ENCODE measurements at places on chromosomes 1 and 21.
A peak's percentile ranks its signal among the peaks of the same experiment; 100 is the strongest.

GRCh38 chr1:23422241-23422877 lies 2.2 kb downstream of the TCEA3 start:
- DNase-seq: peak; percentile 42

GRCh38 chr21:34511181-34511580 lies 829 bp downstream of the KCNE1 start:
- DNase-seq: peak; percentile 33

- DNase-seq: no peak
Observed at GRCh38 chr1:176994931-176995596, 169.4 kb downstream of the ASTN1 start.

DNA sequence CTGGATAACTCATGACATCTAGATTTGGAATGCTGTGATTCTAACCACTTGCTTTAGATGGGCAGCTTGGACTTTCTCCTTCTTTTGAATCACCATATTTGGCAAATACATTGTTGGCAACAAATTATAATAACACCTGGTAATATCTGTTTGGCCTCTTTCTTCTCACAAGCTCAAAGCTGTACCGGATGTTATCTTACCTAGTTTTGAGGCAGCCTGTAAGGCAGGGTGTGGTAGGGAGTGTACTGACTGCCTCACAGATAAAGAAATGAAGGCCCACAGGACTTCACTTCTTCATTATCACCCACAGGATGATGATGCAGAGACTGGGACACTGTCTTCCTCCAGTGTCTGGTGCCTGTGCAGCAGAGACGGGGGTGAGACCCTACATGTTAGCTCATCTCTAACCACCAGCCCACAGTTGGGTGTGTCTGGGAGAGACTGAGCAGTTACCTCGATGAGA lies 28.5 kb downstream of the TUFT1 start:
- DNase-seq: peak; percentile 23

GRCh38 chr1:208648146-208648545 lies 404.0 kb upstream of the PLXNA2 start:
- DNase-seq: no peak

GRCh38 chr1:108041360-108042142 lies 76.6 kb upstream of the VAV3 start:
- peak; percentile 24 for DNase-seq

- no peak for DNase-seq
Observed at GRCh38 chr1:52542085-52542688, 10.7 kb downstream of the TUT4 start.

- DNase-seq: no peak
Observed at GRCh38 chr1:228930479-228930957, 195.2 kb downstream of the RHOU start.

- DNase-seq: peak; percentile 74
Observed at GRCh38 chr21:35102488-35103371, 53.6 kb upstream of the RUNX1 start.

GRCh38 chr1:68111519-68112436 lies 61.4 kb upstream of the DIRAS3 start:
- DNase-seq: no peak

GRCh38 chr1:243903041-243903440 lies 53.0 kb upstream of the AKT3 start:
- no peak for DNase-seq

- DNase-seq: no peak
Observed at GRCh38 chr21:46082713-46082962, 15.3 kb upstream of the COL6A2 start.

GRCh38 chr21:33514229-33514628 lies 22.7 kb upstream of the DNAJC28 start:
- no peak for DNase-seq
